ENCODE measurements at places on chromosomes 1 and 21. TPM values are rescaled to one million over a fixed set of nuclear protein-coding genes. Genes with fewer than 3 reads are reported as not detected.

Gene HSPB7
- total RNA-seq: 0.45 TPM

Gene VHLL
- 0.34 TPM for total RNA-seq

Gene OR14K1
- total RNA-seq: not detected

Gene GPX7
- 5.7 TPM for total RNA-seq

Gene TDRD5
- total RNA-seq: not detected

Gene RCSD1
- total RNA-seq: 0.98 TPM

Gene HCRTR1
- not detected for total RNA-seq

Gene YOD1
- total RNA-seq: 13.4 TPM

Gene C8B
- total RNA-seq: not detected

Gene STUM
- total RNA-seq: not detected

Gene KCNQ4
- 1.5 TPM for total RNA-seq

Gene OSCP1
- 6.3 TPM for total RNA-seq

Gene C1orf105
- not detected for total RNA-seq

Gene GPR25
- total RNA-seq: not detected

Gene GSTM1
- total RNA-seq: not detected

Gene ARHGEF16
- total RNA-seq: 4.1 TPM

Gene PHC2
- total RNA-seq: 113 TPM

Gene GCSAML
- 0.14 TPM for total RNA-seq

Gene GCLM
- 27.5 TPM for total RNA-seq

Gene TIPRL
- total RNA-seq: 34.4 TPM

Gene UBE2Q1
- total RNA-seq: 85.4 TPM

Gene PCNX2
- total RNA-seq: 24.5 TPM

Gene CR1L
- total RNA-seq: not detected

Gene PEX14
- total RNA-seq: 23.1 TPM

Gene GLIS1
- total RNA-seq: not detected

Gene CHODL
- 0.38 TPM for total RNA-seq

Gene HIVEP3
- 9.4 TPM for total RNA-seq

Gene RGS13
- not detected for total RNA-seq

Gene OR2T8
- not detected for total RNA-seq

Gene DMBX1
- 0.07 TPM for total RNA-seq

Gene DSCAM
- 0.18 TPM for total RNA-seq

Measured in astrocyte (in vitro differentiated cells and primary cell).